ENCODE measurements at places on chromosomes 6 and 20. TPM values are rescaled to one million over a fixed set of nuclear protein-coding genes. Genes with fewer than 3 reads are reported as not detected.

GRCh38 chr6:153140299-153140698, 9.2 kb upstream of the RGS17 start:
- no peak for DNase-seq

SSTR4 gene
- total RNA-seq: not detected

GRCh38 chr6:22764496-22764895, 195.1 kb downstream of the HDGFL1 start:
- no peak for DNase-seq

DNA sequence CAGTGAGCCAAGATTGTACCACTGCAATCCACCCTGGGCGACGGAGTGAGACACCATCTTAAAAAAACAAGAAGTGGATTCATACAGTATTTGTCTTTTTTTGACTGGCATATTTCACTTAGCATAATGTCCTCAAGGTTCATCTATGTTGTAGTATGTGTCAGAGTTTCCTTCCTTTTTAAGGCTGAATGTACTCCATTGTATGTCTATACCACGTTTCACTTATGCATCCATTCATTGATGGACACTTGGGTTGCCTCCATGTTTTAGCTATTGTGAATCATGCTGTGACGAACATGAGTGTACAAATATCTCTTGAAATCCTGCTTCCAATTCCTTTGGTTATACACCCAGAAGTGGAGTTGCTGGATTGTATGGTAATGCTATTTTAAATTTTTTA, 28.9 kb upstream of the FAM83D start:
- DNase-seq: no peak

- DNase-seq: no peak
Observed at GRCh38 chr20:9592419-9592818, 78.0 kb downstream of the LAMP5 start.

ANKRD66 gene
- total RNA-seq: not detected

DNA sequence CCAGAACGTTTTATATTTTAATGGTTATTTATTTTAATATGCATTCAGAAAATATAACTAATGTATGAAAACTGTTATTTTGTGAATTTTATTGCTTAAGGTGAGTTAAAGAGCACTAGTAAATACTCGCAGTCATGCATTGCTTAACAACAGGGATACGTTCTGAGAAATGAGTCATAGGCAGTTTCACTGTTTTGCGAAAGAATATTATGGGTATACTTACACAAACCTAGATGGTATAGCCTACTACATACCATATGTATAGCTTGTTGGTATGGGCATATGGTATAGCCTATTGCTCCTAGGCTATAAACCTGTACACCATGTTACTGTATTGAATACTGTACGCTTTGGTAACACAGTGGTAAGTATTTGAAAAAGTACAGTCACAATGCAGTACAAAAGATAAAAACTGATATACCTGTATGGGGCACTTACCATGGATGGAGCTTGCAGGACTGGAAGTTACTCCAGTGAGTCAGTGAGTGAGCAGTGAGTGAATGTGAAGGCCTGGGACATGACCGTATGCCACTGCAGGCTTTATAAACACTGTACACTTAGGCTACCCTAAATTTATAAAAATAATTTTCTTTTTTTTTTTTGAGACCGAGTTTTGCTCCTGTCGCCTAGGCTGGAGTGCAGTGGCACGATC, 38.5 kb downstream of the ARFGEF2 start:
- no peak for DNase-seq
